ENCODE measurements at places on chromosomes 1 and 21. TPM values are rescaled to one million over a fixed set of nuclear protein-coding genes. Genes with fewer than 3 reads are reported as not detected.

DNA sequence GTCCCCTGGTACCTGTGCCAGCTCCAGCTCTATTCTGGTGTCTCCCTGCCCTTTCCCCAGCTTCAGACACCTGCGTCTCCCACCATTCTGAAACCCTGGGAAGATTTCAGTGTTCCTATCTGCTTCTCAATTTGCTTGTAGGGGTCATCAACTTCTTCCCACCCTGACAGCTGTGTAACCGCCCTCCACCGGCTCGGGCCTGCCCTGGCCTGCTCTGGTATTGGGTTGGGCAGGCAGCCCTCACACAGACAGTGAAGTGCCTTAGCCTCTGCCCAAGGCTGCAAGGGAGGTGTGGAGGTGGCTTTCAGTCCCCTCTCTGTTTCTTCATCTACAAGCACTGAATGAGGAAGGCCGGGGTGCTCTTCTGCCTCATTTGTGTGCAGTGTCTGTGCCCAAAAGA lies 97.2 kb downstream of the LAMC2 start:
- no peak for DNase-seq

The RAB3B gene
- 35.9 TPM for total RNA-seq

- no peak for DNase-seq
Measured at GRCh38 chr21:37272897-37273296, 5.8 kb upstream of the VPS26C start.

GRCh38 chr1:230084408-230085177 lies 17.6 kb downstream of the GALNT2 start:
- DNase-seq: peak; percentile 98

DNA sequence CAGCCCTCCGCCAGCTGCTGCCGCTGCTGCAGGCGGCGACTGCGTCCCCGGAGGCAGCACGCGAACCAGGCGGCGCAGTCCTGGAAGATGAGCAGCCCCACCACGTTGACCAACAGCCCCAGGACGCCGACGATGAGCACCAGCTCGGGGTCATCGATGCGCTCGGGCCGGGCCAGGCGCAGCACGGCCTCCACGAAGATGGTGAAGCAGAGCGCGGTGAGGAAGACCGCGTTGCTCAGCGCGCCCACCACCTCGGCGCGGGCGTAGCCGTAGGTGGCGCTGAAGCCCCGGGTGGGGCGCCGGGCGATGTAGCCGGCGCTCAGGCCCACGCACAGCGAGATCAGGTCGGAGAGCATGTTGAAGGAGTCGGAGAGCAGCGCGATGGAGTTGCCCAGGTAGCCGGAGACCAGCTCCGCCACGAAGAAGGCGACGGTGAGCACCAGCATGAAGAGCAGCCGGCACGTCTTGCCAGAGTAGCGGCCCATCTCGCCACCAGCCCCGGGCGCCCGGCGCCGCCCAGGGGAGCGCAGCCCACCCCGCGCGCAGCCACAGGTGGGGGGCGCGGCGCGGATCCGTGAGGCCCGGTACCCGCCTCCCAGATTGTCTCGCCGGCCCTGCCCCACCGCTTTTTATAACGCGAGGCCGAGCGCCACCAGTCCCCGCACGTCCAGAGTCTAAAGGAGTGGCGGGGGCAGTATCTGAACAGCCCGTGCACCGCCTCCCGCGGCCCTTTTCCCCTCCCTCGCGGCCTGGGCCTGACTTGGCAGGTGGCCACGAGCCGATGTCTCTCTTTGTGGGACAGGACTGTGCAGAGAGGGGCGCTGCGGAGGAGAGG lies at the start of gene SLC30A10:
TSS of gene SLC30A10 (minus strand) at position 602 of the 835 bp plus-strand sequence. CDS start at position 485, 117 bp downstream.
- no peak for DNase-seq

GRCh38 chr1:174167265-174167803 lies 8.0 kb downstream of the RABGAP1L start:
- DNase-seq: no peak

The NECTIN4 gene
- 13.6 TPM for total RNA-seq

Data from kidney epithelial cell (primary cell).